ENCODE measurements at places on chromosomes 16 and 17.

DNA sequence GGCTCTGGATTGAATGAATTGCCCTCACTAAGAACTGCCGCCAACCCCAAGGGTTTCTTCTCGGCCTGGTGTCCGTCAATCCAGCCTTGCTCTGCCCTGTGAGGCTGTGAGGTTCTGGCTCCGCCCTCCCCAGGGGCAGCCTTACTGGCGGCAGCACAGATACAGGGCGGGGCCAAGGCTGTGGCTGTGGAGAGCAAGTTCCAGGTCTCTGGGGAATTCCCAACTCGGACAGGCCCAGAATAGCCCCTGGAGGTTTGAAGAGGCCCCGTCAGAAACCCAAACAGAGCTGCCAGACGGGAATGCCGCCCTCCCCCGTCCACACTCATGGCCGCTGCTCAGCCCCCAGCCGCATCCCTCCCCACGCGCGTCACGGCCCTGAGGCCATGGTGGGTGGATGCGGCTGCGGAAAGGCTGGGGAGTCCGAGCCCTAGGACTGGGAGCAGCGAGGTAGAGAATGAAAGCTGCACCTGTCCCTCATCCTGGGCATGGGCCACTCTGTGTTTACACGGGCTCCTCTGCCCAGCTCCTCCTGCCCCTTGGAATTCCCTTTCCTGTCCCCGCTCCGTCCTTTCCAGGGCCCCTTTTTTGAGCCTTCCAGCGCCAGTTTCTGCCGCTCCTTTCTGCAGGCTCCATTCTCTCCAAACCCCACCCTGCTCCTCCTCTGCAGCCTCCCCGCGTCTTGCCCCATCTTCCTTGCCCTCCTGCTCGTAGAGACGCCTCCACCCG is 660 bp upstream of the PRRT2 start:
- peak; percentile 98 for DNase-seq

DNA sequence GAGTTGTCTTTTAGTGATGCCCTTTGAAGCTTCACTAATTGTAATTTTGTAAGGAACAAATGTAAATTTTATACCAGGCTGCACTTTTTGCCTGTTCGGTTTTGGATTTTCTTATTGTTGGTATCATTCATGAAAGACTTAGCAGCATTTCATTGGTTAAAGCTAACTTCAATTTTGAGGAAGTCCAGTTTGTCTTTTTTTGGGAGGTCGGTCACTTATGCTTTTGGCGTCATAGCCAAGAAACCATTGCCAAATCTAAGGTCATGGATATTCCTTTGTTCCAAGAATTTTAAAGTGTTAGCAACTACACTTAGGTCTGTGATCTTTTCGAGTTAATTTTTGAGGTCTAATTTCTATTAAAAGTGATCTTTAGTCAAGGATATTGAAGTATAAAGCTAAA is 77.1 kb downstream of the PRKCA start:
- DNase-seq, result peak; percentile 7

DNA sequence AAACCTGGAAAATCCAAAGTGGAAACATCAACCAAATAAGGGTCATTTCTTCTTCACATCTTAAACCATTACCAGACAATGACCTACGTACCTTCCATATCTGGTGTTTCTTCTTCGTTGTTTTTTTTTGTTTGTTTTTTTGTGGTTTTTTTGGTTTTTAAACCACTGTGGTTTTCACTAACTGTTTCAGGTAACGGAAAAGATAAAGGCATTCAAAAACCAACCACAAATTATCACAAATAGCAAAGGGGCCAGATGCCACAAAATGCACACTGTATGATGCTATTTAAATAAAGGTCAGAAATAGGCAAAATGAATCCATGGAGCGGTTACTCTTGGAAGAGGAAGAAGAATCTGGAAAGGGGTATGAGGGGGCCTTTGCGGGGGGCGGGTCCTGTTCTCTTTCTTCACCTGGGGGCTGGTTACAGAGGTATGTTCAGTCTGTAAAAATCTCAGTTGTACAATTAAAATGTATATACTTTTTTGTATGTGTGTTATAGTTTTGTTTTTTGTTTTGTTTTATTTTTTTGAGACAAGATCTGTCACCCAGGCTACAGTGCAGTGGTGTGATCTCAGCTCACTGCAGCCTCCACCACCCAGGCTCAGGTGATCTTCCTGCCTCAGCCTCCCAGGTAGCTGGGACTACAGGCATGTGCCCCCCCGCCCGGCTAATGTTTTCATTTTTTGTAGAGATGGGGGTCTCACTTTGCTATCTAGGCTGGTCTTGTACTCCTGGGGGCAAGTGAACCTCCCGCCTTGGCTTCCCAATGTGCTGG is 29.6 kb downstream of the LITAF start:
- no peak for DNase-seq

DNA sequence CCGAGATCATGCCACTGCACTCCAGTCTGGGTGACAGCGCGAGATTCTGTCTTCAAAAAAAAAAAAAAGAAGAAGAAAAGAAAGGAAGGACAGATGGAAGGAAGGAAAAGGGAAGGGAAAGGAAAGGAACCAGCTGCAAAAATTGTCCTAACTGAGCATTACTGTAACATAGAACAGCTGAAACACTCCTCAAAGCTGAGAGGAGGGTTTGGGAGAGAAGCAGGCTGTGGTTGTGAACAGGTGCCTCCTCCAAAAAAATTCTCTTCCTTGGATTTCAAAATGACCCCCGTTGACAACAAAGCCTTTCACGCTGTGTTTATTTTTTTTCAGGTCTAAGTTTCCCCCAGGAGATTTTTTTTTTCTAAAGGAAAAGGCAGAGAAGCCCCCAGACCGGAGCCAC is 541.4 kb downstream of the WWOX start:
- no peak for DNase-seq

DNA sequence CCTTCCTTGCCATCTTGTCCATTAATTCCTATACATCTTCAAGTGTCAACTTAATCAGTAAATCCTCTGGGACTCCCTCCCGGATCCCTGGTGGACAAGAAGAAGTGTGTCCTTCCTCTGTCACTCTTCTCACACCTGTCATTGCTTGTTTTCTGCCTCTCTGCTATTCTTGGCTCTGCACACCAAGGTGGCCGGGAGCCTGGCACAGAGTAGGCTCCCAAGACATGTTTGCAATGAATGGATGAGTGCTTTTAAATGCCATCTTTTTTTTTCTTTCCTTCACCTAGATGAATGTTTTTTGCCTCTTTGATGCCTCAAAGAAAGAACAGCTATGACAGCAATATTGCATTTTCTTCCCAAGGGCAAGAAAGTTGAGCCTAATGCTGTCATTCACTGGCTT is 58.0 kb upstream of the CLEC18A start:
- no peak for DNase-seq

GRCh38 chr17:20241855-20242254 is 225.5 kb downstream of the LGALS9B start:
- no peak for DNase-seq

DNA sequence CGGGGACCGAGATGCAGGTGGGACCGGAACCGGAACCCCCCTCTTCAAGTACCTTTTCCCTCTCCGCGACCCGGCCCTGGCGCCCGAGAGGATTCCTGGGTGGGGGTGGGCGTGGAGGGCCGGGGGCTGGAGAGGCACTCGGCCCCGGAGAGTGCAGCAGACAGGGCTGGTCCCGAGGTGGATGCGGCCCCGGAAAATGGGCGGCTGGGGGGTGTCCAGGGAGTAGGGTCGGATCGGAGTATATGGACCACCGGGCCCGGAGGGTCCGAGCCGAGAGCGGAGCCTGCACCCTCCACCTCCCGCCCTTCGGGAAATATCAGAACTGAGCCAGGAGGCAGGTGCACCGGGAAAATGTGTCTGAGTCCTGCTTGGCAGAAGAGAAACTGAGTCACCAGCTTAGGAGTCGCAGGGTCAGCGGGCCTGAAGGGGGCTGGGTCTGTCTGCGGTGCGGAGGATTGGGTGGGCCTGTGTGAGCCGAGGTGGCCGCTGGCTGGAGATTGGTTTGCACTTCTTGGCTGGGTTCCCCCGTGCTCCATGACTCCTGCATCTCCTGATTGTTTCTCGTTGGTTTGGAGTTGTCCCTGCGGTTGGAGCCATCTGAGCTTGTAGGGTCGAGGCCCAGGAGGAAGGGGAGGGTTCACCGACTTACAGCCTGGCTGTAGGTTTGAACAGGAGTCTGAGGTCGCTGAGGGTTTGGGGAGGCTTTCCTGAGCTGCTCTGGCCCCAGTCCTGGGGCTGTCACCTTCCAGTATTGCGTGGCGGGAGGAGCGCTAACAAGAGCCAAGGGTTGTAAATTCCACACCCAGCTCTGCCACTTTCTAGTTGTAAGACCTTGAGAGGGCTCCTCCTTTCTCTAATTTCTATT is 518 bp downstream of the SH2B1 start:
- peak; percentile 7 for DNase-seq

- no peak for DNase-seq
Measured at GRCh38 chr17:8788998-8789397, 10.2 kb downstream of the MFSD6L start.
